Urothelium cell line (cell line): ENCODE measurements at places on chromosomes 3 and 15.

DNA sequence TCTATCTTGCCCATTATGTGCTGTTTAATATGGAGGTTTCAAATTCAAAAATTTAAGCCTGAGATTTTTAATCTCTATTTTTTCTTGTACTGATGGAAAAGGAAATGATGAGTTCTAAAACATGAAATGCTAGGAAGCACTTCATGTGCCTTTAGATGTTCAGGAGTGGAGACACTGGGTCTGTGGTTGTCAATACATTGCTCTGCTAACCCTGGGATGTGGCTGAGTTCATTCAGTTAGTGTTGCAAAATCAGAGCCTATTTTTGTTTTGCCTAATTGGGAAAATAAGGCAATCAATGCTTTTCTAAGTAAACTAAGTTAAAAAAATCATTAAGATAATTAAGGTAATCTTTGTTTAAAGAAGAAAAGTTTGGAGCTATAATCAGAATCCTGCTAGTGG is 83.1 kb downstream of the DIPK2A start:
- DNase-seq: no peak

DNA sequence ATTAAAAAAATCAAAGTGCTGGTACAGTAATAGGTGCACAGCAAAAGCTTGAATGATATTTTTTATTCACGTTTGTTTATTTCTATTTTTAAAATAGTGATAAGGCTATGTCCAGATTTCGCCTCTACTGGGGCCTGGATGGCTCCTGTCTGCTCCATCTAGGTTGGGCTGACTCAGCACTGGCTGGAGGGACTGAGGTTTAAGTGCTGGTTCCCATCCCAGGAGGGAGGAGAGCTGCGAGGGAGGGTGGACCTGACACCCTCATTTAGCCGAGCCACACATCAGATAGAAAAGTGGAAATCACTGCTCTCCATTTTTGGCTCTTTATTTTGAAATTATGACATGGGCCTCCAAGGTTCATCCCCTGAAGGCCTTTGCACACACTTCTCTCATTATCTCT is 95.4 kb upstream of the AGBL1 start:
- no peak for DNase-seq

DNA sequence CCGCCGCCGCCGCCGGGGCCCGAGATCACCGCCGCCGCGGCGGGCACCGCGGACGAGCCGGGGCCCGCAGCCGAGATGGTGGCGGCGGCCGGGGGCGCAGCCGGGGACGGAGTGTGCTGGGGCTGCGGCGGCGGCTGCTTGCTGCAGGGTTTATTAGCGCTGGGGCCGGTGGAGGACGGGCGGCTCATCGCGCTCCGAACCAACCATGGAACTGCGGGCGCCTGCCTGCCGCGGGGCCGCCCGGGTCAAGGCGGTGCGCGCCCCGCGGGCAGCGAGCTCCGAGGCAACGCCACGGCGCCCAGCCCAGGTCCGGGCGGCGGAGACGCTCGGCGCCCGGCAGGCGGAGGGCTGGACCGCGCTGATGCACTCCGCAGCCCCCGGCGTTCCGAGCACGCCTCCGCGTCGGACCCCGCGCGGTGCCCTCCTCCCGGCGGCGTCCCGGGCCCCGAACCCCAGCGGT is 277 bp downstream of the SIAH2 start:
- DNase-seq: no peak

DNA sequence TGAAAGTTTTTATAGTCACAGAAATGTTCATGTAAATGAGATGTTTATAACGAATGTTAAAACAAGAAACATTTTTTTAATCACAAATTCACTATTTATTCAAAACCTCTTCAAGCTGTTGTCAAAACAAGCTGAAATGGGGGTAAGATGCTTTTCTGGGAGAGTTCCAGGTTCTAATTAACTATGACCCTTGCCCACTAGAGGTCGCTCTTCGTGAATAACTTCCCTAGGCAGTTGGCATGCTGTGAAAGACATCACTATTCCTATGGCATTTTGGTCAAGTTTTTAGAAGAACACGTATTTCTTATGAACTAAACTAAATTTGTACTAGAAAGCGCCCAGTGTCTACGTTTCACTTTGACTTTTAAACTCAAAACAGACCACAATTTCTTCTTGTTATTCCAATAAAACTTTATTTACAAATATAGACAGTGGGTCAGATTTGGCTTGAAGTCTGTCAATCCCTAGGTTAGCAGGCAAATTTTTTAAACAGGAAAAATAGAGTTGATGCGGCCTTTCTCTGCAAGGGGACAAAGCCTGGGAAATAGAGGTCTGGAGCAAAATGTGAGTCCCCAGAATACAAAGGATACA is 62.8 kb upstream of the CMTM8 start:
- peak; percentile 60 for DNase-seq

DNA sequence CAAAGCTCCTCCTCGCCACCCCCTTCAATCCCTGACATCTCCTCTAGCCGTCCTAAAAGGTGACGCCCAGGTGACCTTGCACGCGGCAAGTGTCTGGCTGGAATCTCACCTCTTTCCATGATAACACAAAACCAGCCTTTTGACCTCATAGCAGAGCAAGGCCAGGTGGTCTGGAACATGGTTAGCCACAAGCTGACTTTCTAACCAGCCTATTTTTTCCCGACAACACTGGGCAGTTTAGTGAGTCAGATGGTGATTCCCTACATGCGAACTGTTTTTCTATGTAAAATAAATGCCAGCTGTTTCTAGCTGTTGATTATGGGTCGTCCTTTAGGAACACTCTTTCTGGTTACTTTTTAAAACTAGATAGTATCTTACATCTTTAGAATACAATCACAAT is 243.0 kb downstream of the CD47 start:
- DNase-seq: no peak

GRCh38 chr15:35557544-35557943 is 11.6 kb upstream of the DPH6 start:
- peak; percentile 31 for DNase-seq

DNA sequence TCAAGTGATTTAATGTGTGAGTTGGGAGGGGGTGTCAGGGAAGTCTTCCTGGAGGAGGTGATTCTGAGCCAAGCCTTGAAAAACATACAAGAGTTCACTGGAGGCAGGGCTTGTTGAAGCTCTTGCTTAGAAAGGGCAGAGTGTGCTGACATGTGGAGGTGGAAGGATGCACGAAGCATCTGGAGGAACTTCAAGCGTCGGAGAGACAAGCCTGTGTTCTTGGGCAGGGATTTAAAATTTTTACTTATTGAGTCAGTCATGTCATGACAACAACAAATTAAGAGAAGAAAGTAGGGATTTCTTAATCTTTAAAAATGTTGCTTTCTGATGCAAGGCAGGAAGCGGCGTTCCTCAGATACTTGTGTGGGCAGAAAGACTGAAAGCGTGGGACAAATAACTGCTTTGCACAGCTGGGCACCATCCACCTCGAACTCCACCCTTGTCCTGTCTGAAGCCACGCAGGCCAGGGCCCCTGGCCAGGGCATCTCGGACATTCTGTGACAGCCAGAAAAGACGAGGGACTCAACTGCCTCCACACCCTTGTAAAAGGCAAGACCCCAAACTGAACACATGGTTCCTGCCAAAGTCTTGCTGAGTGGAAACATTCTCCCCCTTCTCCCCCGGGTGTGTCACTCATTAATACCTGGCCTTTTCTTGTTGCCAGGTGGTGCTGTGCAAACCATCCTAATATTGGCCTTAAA is 6.9 kb upstream of the IL16 start:
- DNase-seq: peak; percentile 40

DNA sequence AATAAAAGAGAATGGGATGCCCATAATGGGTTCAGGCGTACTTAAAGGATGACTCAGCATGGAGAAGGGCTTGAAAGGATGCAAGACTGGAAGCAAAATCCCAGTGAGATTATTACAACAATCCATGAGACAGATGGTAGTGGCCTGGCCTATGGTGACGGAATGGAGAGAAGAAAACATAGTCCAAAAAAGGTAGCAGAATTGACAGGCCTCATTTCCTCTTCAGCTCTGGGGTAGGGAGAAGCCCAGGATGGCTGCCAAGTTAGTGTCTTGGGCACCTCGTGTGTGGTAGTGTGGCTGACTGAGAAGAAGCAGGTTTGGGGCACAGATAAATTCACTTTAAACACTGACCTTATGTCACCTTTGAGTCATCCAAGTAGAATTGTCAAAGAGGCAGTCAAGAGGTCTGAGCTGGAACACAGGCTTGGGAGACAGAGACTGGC is 18.1 kb downstream of the MB21D2 start:
- peak; percentile 43 for DNase-seq

DNA sequence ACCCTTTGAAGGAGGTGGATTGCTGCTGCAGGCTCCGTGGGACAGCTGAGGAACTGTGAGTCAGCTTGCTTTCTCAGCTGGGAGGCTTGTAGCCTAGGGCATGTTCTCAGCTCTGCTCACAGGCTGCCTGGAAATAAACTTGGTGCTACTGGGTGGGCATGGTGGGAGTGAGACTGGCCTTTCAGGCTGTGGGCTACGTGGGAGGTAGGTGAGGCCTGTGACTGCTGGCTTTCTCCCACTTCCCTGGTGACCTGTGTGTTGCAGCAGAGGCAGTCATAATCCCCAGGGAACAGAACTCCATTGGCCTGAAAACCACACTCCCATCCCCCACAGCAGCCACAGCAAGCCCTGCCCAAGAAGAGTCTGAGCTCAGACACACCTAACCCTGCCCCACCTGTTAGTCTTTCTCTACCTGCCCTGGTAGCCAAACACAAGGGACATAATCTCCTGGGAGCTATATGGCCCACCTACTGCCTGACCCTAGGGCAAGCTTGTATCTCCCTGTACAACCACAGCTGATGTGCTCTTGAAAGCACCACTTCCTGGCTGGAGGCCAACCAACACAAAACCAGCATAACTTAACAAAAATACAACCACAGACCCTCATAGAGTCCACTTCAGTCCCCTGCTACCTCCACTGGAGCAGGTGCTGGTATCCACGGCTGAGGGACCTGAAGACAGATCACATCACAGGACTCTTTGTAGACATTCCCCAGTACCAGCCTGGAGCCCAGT is 236.5 kb downstream of the SQOR start:
- DNase-seq: no peak

- DNase-seq: no peak
These were observed 10.3 kb upstream of the COPG1 start for GRCh38 chr3:129238945-129239705.

- peak; percentile 3 for DNase-seq
These were observed 176.0 kb upstream of the BCHE start for GRCh38 chr3:166013073-166013679.

DNA sequence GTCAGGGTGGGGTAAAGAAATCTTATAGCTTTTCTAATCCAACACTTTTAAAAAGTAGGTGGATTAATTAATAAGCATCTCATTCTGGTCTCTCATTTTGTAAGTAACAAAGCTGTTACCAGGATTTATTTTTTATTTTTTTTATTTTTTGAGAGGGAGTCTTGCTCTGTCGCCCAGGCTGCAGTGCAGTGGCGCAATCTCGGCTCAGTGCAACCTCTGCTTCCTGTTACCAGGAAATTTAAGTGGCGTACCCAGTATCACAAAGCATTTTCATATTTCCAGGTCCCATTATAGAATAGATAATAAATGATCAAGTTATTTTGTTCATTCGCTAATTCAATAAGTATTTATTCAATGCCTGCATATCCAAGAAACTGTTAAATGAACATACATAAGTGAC is 13.2 kb downstream of the ALDH1A2 start:
- no peak for DNase-seq

- no peak for DNase-seq
These were observed 62.3 kb downstream of the PPARG start for GRCh38 chr3:12351145-12351544.

GRCh38 chr3:106185949-106186348 is 317.1 kb upstream of the CBLB start:
- DNase-seq: no peak

DNA sequence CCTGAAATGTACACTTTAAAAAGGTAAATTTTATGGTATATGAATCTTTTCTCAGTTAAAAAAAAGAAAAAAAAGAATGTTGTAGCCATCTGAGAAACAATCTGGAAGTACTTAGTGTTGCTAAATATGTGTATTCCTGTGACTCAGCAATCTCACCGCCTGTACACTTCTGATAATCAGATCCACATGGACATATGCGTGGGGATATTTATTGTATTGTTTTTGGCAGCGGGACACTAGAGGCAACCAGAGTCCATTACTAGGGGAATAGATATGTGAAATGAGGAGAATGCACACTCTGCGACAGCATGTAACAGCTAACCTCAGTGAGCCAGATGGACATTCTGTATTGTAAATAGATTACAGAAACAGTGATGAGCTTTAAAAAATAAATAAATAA is 65.4 kb downstream of the AQP9 start:
- no peak for DNase-seq

GRCh38 chr3:149267565-149267964 is 45.9 kb upstream of the CP start:
- DNase-seq: no peak

DNA sequence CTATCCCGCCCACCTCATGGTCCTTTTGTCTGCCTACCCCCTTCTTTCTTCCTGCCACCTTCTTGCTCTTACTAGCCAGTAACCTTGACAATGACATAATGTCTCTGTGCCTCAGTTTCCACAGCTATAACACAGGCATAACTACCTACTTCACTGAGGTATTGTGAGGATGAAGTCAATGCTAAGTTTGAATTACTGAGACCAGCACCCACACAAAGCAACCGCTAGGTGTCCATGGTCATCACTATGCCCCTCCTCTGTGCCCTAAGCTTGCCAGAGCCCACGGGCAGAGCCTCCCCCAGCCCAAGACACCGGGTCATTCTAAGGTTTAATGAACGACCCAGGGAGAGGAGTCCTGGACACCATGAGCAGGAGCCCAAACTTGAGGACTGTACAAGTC is 101.6 kb downstream of the OXNAD1 start:
- DNase-seq: no peak

GRCh38 chr15:61390138-61390537 is 161.0 kb upstream of the RORA start:
- DNase-seq: no peak

DNA sequence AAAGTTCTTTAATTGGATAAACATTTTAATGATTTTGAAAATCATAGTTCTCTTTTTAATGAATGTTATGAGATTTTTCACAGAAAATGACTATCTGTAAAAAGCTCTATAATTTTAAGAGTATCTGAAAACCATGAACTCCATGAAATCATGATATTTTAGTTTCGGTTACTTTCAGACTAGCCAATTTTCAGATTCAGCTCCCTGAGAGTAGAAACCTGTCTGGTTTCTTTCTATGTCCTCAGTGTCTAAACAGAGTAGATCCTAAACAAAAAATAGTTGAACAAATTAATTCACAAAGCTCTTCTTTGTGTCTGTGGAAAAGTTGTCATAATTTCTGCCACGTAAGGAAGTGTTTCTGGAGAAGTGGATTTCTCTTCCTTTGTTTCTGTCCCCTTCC is 1247.7 kb downstream of the NSUN3 start:
- no peak for DNase-seq

- DNase-seq: no peak
These were observed 85.4 kb downstream of the PPM1L start for GRCh38 chr3:160841455-160841854.

DNA sequence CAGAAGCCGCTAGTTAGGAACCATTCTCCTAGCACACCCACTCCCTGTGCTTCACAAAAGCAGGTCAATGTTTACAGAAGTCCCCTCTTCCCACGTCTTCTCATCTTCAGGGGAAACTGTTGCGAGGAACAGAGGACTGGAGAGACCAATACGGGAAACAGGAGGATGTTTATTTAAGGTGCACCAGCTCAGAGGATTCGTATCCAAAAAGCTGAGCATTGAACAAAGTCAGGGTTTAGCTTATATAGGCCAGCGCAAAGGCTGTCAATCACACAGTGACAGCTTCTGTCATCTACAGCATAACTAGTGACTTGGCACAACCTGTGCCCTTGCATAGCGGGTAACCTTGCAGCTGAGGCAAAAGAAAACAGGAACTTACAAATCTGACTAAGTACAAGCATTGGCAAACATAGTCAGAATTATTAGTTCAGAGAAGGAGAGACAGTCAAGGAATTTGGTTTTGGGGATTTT is 61.3 kb downstream of the ZDHHC19 start:
- no peak for DNase-seq

GRCh38 chr3:123620343-123620742 is 35.5 kb upstream of the HACD2 start:
- DNase-seq: no peak
